ENCODE measurements at places on chromosomes 3 and 15.
A peak's percentile ranks its signal among the peaks of the same experiment; 100 is the strongest.

GRCh38 chr3:118801899-118802298, 232.7 kb downstream of the IGSF11 start:
- H3K27ac ChIP-seq = no peak overlapping the region
- no peaks in the 10 kb centered on the region for H3K4me1 ChIP-seq
- H3K4me3 ChIP-seq = no peak overlapping the region
- H3K27me3 ChIP-seq = no peaks in the 10 kb centered on the region

- no peak for DNase-seq
- H3K27me3 ChIP-seq = no peaks in the 10 kb centered on the region
Measured at GRCh38 chr3:164620423-164620822, 457.9 kb downstream of the SI start.

- H3K4me3 ChIP-seq = peak within 1 kb of the TSS; percentile 97
- peaks cover 26% of the 10 kb centered on the region for H3K4me1 ChIP-seq
- peak within 1 kb of the TSS; percentile 92 for H3K27ac ChIP-seq
- no peaks in the 10 kb centered on the region for H3K27me3 ChIP-seq
- H3K36me3 ChIP-seq = no peaks in the 10 kb centered on the region
Measured at GRCh38 chr3:41961751-41962679, at the start of gene ULK4. TSS of gene ULK4 (minus strand) at chr3:41962103. CDS start at chr3:41954759, 7,344 bp downstream.

- peak overlapping the region; percentile 92 for H3K27ac ChIP-seq
- H3K4me1 ChIP-seq = peaks cover 62% of the 10 kb centered on the region
- H3K27me3 ChIP-seq = no peaks in the 10 kb centered on the region
Measured at GRCh38 chr15:74843891-74844299, 939 bp upstream of the ULK3 start.

- no peak overlapping the region for H3K27ac ChIP-seq
- no peaks in the 10 kb centered on the region for H3K4me1 ChIP-seq
- no peak overlapping the region for H3K4me3 ChIP-seq
- H3K36me3 ChIP-seq = no peaks in the 10 kb centered on the region
- H3K27me3 ChIP-seq = peaks cover 73% of the 10 kb centered on the region
- no peak for DNase-seq
Measured at GRCh38 chr3:46478341-46478740, 13.6 kb upstream of the LTF start.
